ENCODE measurements at places on chromosomes 1 and 21. TPM values are rescaled to one million over a fixed set of nuclear protein-coding genes. Genes with fewer than 3 reads are reported as not detected.

AKT3 gene
- total RNA-seq = 36.6 TPM

CELF3 gene
- total RNA-seq = not detected

HHIPL2 gene
- 0.18 TPM for total RNA-seq

GCSAML gene
- total RNA-seq = not detected

MORC3 gene
- total RNA-seq = 19.5 TPM

CD2 gene
- total RNA-seq = not detected

LCE3E gene
- total RNA-seq = not detected

GPR25 gene
- total RNA-seq = not detected

MXRA8 gene
- total RNA-seq = 367 TPM

ADGRL4 gene
- 139 TPM for total RNA-seq

S100A14 gene
- total RNA-seq = 0.18 TPM

GFI1 gene
- total RNA-seq = 0.65 TPM

CYP4Z1 gene
- total RNA-seq = not detected

LRIG2 gene
- total RNA-seq = 17.5 TPM

PPM1J gene
- total RNA-seq = 0.63 TPM

AUNIP gene
- 4.8 TPM for total RNA-seq

OLFML3 gene
- 135 TPM for total RNA-seq

S100A10 gene
- 340 TPM for total RNA-seq

NUP210L gene
- total RNA-seq = 0.09 TPM

ATF3 gene
- 4.2 TPM for total RNA-seq

MARCKSL1 gene
- 106 TPM for total RNA-seq

LPAR3 gene
- total RNA-seq = 3.6 TPM

OR2L2 gene
- not detected for total RNA-seq

PTGER3 gene
- 11.7 TPM for total RNA-seq

OLIG2 gene
- total RNA-seq = not detected

FCRL6 gene
- not detected for total RNA-seq

CLCA1 gene
- not detected for total RNA-seq

G0S2 gene
- total RNA-seq = 146 TPM

SPRR1A gene
- not detected for total RNA-seq

TRAF3IP3 gene
- 0.65 TPM for total RNA-seq

DNASE2B gene
- total RNA-seq = not detected

RAB25 gene
- total RNA-seq = not detected

BCAS2 gene
- total RNA-seq = 52.5 TPM

DNAJC6 gene
- total RNA-seq = 0.72 TPM

RGS1 gene
- not detected for total RNA-seq

ARHGEF16 gene
- not detected for total RNA-seq

PLA2G4A gene
- total RNA-seq = 74.7 TPM

ADORA1 gene
- 6.5 TPM for total RNA-seq

ENAH gene
- total RNA-seq = 131 TPM

PTAFR gene
- 0.65 TPM for total RNA-seq

RAB4A gene
- total RNA-seq = 33.2 TPM

PRR9 gene
- total RNA-seq = not detected

TNFRSF25 gene
- total RNA-seq = 2.0 TPM

HPCAL4 gene
- under 0.01 TPM for total RNA-seq

ZBTB8B gene
- not detected for total RNA-seq

DFFA gene
- total RNA-seq = 36.6 TPM

MPL gene
- not detected for total RNA-seq

TPTE gene
- total RNA-seq = not detected

CTSK gene
- 547 TPM for total RNA-seq

HTR1D gene
- not detected for total RNA-seq

ICOSLG gene
- total RNA-seq = not detected
